ENCODE measurements at places on chromosomes 5 and 9.

- no peak for DNase-seq
These were observed 1.2 kb downstream of the CAMK2A start for GRCh38 chr5:150288361-150288760.

GRCh38 chr9:86035827-86036440, 63.4 kb downstream of the GOLM1 start:
- DNase-seq: no peak

GRCh38 chr5:147898875-147899401, 7.4 kb downstream of the C5orf46 start:
- DNase-seq: no peak

DNA sequence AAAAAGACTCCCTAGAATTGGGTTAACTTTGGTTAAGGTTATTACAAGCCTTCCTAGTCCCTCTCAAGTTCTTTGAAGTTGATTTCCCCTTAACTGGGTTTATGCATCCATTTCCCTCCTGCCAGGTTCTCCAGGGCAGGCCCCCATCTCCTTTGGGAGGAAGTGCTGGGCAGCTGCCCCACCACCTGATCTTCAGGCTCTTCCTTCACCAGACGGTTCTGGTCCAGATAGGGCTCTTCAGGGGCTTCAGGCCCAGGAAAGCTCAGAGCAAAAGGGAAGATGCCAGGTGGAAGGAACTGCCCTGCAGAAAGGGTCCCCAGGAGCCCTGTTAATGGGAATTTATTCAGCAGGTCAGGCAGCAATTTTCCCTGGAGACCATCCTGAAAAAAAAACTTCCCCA, 2.1 kb downstream of the SMIM32 start:
- no peak for DNase-seq

- DNase-seq: no peak
These were observed 79.0 kb downstream of the DAP start for GRCh38 chr5:10681731-10682679.

DNA sequence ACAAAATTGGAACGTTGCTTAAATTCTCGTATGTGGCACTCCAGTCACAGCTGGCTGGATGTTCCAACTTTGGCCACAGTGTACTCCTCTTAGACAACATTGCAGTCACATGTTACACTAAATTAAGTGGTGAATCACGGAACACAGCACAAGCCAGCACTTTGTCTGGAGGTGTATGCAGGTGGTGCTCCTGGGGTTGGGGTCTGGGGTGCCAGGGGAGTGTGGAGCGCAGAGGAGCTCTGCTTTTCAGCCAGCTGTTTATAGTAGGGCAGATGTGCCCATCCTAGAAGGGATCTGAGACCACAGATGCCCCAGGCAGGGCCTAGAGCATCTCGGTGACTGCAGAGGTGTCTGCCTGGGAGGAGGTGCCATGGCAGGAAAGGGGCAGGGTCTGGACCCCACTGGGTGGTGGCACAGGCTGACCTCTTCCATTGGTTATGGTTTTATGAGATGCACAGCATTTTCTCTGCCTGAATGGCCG, 82.6 kb downstream of the WNK2 start:
- DNase-seq: no peak

DNA sequence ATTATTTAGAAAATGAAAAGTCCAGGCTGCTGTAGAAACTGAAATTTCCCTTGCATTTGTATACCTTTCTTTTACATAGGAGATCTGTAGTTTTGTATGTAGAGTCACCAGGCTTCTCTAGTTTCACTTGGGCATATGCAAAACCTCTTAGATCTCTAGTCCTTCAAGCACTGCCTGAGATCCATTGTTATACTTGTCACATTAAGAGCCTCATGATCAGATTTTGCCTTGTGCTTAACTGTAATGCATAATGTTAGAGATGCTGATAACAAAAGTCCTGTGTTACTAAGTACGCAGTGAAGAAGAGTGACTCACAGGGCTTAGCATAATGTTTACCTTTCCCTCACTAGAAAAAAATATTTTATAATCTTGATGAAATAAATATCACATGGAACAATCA, 250.2 kb downstream of the CYLC2 start:
- no peak for DNase-seq

GRCh38 chr9:125497906-125498305, 209.1 kb downstream of the MAPKAP1 start:
- no peak for DNase-seq

DNA sequence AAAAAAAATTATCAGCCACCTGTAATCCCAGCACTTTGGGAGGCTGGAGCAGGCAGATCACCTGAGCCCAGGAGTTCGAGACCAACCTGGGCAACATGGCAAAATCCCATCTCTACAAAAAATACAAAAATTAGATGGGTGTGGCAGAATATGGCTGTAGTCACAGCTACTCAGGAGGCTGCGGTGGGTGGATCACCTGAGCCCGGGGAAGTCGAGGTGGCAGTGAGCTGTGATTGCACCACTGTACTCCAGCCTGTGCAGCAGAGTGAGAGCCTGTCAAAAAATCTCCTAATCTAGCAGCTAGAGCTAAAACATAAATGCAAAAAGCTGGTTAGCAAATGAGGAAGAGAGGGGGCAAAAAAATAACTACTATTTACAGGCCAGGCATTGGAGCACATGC, 12.0 kb downstream of the PSMB7 start:
- DNase-seq: no peak

DNA sequence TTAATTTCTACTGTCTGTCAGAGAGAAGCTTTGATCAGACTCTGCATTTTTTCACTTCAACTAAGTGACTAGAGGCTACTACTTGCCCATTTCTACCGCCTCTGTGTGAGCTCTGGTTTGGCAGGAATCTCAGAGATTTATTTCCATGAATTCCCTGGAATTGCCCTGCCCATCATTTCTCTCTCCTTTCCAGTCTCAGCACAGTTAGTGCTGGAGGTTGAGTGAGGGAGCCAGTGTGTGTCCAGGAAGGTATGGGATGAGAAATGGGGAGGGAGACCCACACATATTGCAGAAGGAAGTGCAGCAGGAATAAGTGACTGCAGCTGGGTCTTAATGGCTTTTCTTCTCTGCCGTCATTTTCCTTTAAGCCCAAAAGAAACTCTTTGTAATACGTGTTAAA, 443.1 kb upstream of the ZNF462 start:
- DNase-seq: no peak

DNA sequence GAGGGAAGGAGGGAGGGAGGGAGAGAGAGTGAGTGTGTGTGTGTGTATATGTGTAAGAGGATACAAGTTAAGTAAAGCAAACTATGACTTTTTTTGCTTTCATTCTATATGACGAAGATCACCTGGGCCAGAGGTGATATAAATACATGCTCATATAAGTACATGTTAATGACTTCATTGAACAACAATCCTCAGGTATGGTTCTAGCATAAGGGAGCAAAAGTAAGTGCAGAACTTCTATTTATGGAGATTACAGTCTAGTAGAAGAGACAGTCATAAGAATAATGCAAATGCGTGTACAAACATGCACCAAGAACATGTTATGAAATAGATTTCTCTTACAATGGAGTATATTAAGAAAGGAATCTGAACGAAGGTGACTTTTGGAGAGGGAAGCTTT, 1804.0 kb downstream of the MAT2B start:
- no peak for DNase-seq

DNA sequence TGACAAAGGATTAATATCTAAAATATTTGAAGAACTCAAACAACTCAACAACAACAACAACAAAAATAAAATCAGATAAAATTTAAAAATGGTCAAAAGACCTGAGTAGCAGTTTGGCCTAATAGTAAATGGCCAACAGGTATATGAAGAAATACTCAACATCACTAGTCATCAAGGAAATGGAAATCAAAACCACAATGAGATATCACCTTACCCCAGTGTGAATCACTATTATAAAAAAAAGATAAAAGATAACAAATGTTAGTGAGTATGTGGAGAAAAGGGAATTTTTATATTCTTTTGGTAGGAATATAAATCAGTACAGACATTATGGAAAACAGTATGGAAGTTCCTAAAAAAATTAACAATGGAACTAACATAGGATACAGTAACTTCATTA, 247.9 kb upstream of the TRPC7 start:
- no peak for DNase-seq

- DNase-seq: no peak
These were observed 10.5 kb upstream of the ZNF354A start for GRCh38 chr5:178740921-178741320.

- no peak for DNase-seq
These were observed 32.2 kb downstream of the NDUFA8 start for GRCh38 chr9:122127396-122127798.

- DNase-seq: no peak
These were observed 225.6 kb downstream of the PCSK5 start for GRCh38 chr9:76115982-76116646.

DNA sequence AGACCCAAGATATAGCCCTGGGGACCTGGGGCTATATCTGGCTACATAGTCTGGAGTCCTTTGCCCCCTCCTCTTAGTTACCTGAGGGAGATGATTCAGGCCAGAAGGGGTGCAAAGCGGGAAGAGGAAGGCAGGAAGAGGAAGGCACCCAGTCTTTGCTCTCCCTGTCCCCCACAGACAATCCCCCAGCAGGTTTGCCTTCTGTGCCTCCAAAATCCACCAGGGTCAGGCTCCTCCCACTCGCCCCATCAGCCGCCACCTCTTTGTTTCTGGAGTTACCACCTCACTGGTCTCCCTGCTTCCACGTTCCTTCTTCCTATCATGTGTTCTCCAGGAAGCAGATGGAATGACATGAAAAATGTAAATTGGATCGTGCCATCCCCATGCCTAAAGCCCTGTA, 31.2 kb upstream of the FABP6 start:
- no peak for DNase-seq

DNA sequence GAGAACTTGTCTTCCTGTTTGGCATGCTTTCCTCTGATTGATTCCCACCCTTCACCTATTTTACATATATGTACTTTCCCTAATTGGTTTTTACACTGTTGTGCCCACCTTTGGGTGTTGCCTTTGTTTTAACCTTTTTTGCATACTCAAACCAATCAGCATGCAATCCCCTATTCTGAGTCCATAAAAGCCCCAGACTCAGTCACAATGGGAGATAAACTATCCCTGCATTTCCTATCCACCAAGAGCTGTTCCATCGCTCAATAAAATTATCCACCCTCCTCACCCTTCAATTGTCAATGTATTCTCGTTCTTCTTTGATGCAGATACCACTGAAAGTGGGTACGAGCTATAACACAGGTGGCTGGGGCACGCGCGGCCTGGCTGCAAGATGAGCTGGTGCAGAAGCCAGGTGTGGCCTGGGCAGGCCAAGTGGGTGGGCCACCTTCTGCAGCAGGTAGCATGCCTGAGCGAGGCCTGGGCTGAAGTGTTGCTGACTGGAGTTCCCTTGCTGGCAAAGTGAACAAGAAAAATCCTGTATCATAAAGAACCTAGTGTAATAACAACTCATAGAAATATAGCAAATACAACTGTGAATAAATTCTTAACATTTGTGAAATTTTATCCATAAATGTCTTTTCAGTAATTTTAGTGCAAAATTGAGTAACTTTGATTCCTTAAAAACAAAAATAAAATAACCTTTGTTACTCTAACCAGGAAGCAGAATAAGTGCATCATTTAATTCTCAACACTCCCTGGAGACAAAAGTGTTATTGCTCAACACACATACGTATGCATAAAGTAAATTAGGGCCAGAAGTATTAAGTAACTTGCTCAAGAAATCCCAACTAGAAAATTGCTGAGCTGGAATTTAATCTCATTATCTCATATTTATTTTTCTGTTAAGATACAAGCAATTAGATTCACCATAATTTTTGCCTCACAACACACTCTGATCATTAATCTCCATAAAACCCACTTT, 685.3 kb upstream of the EDIL3 start:
- DNase-seq: no peak

DNA sequence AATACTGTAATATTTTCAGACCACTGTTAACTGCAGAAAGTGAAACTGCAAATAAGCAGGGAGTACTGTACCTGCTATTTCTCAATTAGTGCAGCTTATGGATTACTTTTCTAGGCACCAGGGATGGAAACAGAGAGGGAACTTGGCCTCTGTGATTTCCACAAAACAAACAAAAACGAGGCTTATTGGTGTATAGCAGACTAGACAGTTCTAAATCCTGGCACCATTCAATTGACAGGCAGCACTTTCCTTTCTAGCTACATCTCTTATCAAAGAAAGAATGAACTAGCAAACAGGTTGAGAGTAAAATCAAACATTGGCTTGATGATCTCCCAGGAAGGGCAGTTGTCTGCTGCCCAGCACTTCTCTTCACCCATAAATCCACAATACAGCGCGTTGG, 16.0 kb upstream of the IL33 start:
- no peak for DNase-seq

GRCh38 chr9:120846251-120846889, 3.6 kb upstream of the PSMD5 start:
- no peak for DNase-seq

GRCh38 chr5:433836-434235, 9.1 kb upstream of the EXOC3 start:
- no peak for DNase-seq

GRCh38 chr9:272251-273213, 57.9 kb downstream of the DOCK8 start:
- no peak for DNase-seq

Data from NCI-H1694 treated with DMSO at 0.1 percent for 48 hours (cell line).